CD8-positive, alpha-beta memory T cell (primary cell): ENCODE measurements at places on chromosomes 16 and 17.

- DNase-seq: no peak
Observed at GRCh38 chr17:13462146-13462545, 139.6 kb downstream of the HS3ST3A1 start.

- no peak for DNase-seq
Observed at GRCh38 chr17:72903522-72903921, 189.0 kb downstream of the SLC39A11 start.

DNA sequence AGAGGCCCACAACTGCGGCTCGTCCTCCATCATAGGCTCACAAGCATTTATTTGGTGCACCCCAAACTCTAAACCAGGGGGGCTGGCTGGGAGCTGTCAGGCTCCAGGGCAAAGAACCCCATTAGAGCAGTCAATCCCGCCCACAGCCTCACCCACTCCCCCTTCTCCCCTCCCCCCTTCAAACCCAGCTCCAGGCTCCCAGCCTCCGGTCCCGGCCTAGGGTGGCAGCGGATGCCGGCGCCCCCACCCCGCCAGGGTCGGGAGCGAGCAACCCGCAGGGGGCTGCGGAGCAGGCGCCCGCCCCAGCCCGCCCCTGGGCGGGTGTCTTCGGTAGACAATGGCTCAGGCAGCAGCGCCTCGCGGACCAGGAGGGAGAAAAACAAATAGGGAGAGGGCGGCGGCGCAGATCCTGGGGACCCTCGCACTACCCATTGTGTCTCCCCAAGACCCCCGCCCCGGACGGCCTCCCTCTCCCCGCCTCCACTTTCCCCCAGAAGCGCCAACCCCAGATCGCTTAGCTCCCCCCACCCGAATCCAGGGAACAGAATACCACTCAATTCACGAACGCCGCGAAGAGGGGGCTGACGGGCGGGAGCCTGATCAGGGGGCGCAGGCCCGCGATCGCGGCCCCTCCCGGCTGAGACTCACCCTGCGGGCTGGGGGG is 572 bp downstream of the FAM171A2 start:
- no peak for DNase-seq

DNA sequence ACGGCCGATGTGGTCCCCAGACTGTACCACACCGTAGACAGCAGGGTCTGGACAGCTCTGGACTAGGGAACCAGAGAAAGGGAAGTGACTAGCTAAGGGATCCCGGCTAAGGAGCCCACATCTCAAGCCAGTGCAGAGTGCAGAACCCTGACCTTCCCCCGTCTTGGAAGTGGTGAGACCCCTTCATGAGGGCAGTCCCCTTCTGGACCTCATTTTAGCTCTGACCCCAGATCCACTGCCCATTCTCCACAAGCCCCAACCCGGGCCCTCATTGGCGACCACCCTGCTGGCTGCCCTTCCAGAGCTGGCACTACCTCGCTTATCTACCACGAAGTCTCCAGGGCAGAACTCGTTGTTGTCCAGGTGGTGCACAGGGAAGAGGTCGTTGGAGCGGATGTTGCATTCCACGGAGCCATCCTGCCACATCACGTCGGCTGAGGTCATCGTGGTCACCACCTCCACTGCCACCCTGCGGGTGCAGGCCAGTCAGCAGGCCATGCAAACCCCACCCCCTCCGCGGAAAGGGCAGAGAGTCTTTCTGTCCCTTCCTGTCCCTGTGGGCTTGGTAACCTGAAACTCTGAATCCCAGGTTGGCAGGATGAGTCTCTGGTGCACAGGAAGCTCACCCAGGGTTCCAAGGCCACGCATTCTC is 14.2 kb downstream of the SPHK1 start:
- DNase-seq: no peak

DNA sequence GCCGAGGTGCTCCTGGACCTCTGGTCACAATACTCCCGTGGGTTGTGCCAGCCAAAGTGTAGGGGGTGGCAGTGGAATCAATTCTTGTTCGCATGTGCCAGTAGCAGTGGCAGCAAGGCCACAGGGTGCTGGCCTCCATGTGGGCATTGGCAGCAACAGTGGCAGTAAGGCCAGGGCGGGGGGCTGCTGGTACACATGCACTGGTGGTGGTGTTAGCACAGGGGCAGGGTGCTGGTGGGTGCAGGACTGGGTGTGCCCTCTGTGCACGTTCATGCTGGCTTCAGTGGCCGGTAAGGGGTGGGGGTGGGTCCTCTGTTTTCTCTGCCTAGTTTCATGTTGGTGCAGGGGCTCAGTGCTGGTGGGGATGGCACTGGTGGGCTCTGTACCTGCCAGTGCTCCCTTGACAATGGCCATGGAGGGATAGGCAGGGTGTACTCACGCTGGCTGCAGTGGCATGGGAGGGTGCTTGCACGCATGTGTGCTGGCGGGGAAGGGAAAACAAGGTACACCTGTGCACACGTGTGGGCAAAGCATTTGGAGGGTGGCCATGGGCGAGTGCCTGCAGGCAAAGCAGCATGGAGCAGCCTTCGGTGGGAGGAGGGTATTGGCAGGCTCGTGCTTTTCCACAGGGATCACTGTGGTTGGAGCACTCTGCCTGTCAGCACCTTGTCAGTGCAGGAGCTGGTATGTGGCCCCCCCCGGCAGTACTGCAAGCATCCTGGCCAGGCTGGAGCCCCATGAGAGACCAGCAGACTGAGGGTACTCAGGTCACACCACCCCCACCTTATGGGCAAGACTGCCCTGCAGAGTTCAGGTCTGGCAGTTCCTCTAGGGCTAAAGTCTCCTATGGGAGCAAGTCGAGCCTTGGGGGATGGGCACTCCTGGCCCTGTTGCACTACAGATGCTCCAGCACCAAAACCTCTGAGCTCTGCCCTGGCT is 35.8 kb downstream of the NF1 start:
- no peak for DNase-seq

DNA sequence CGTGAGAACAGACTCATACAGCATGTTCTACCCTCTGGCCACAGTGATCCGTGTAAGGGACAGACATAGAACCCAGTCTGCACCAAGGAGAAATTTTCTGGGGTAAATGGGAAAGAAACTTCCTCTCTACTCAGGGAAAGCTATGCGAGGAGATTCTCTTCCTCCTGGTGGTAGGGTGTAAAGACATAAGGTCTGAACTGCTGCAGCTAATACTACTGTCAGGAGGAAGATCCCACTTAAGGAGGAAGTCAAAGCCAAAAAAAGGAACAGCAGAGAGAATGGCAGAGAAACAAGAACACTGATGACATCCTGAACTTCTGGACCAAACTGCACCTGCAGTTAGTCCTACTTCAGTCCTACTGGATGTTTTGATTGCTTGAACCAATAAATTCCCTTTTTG is 7.1 kb upstream of the TM4SF5 start:
- no peak for DNase-seq

GRCh38 chr16:17467923-17468540 is 2.7 kb downstream of the XYLT1 start:
- DNase-seq: peak; percentile 62

DNA sequence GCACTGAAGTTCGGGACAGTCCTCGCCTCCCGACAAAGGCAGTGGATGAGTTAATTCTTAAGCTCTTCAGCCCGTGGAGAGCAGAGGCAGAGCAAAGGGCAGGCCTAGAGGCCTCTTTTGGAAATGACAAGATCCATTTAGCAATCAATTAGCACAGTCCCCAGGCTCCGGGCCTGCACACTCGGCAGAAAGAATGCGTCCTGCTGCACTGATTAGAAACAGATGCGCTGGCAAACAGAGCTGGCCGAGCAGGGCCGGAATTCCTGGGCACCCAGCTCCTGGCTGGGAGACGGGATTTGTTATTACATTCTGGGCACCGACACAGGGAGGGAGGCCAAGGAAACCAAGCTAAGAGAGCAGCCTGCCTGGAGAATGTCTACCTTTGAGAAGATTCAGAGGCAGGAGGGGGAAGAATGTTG is 162.9 kb downstream of the COPRS start:
- DNase-seq: no peak

GRCh38 chr16:80123189-80123588 is 417.6 kb upstream of the DYNLRB2 start:
- no peak for DNase-seq

- DNase-seq: peak; percentile 52
Observed at GRCh38 chr17:72560303-72561247, 439.8 kb downstream of the SOX9 start.

- DNase-seq: no peak
Observed at GRCh38 chr16:87700406-87701077, 65.2 kb downstream of the KLHDC4 start.

GRCh38 chr17:68456339-68457167 is 743 bp downstream of the WIPI1 start:
- peak; percentile 49 for DNase-seq

GRCh38 chr16:8391257-8391656 is 199.1 kb downstream of the TMEM114 start:
- DNase-seq: no peak

- DNase-seq: no peak
Observed at GRCh38 chr17:76640550-76641380, 2.8 kb downstream of the ST6GALNAC1 start.

DNA sequence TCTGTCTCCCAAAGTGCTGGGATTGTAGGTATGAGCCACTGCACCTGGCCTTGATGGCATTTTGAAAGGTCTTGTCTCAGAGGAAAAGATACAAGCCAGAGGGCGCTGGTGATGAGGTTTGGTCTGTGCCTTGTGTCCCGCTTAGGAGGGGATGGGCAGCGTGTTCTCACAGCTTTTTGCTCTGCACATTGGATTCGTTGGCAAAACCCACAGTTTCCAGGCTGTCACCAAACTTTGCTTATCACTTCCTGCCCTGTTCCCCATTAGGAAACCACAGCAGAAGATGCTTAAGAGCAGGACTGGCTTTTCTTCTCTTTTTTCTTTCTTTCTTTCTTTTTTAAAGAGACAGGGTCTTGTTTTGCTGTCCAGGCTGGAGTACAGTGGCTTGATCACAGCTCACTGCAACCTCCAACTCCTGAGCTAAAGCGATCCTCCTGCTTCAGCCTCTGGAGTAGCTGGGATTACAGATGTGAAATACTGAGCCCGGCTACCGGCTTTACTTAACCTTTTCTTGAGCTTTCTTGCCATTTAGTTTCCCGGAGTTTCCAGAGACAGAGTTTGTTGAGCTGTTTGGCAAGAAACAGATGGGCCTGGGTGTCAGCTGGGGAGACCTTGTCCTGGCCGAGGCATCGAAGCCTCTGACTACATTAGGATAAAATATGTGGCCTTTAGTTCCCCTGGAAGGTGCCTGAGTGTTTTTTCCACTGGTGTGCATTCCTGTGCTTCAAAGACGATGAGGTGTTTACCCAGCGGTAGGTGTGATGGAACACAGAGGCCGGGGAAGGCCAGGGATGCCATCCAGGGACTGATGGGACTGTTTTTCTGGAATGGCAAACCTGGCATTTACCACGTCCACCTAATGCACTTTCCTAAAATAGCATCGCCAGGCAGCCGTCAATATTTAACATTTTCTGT is 112.9 kb downstream of the ABCC1 start:
- peak; percentile 8 for DNase-seq

- DNase-seq: no peak
Observed at GRCh38 chr17:51601622-51602261, 341.4 kb downstream of the UTP18 start.

DNA sequence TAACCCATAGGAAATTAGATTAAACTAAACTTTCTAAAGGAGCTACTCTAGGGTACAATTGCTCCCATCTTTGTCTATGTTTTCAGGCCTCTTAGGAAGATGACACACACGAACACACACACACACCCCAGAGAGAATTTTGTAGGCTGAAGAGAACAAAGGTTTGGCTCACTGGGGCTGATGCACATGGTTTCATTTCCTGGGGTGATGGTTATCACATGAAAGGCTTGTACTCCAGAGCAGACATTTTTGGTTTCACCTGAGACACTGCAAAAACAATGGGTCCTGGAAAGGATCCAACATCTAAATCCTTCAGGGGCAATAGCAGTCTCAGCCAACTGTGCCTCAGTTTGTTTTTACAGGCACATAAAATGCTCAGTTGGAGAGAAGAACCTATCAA is 62.8 kb downstream of the GRB7 start:
- DNase-seq: peak; percentile 69

DNA sequence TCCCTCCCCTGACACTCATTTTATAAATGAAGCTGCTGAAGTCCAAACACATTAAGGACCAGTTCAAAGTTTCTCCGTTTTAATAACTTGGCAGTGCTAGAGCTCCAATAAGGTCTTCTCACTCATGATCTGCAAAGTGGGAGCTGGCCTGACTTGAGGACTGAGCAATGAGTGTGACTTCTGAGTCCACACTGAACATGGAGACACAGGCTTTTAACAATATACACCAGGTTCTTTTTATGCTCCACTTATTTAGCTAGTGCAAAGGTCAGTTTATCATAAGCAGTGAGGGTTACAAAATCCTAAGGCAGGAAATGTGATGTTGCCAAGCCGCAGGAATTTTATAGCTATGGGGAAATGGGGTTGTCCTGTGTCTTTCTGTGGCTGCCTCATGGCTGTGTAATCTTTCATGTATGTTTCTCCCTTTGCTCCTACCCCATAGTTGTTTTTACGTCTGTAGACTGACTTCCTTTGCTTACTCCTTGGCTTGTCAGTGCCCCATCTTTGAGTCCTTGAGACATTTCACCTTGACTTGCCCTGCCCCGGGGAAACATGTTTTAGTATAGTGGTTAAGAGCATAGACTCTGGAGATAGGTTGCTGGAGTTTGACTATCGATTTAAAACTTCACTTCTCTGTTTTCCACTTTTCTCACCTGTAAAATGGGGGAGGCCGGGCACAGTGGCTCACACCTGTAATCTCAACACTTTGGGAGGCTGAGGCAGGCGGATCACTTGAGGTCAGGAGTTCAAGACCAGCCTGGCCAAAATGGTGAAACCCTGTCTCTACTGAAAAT is 12.2 kb upstream of the MMD start:
- no peak for DNase-seq

DNA sequence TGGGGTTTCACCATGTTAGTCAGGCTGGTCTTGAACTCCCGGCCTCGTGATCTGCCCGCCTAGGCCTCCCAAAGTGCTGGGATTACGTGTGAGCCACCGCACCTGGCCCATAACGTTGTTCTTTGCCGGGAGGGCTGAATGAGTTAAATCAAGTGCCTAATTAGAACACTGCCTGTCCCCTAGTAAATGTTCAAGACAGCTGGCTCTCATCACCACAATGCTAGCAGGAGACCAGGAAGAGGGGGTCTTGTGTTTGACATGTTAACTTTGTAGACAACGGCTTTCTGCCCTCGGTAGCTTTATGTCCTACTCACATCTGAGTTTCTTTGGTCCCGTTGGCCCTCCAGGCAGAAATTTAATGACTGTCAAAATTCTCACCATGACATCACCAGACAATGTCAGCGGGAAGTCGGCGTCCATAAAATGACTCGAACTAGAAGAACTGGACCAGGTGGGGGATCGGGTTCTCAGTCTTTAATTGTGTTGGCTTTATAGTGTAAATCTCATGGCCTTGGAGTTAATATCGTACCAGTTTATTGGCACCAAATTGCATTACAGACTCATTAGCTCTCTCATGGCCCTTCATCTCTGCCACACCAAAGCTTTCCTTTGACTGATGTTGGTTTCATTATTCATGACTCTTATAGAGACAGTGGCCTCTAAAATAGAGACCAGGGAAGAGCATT is 11.4 kb upstream of the ITPRIPL2 start:
- DNase-seq: no peak

DNA sequence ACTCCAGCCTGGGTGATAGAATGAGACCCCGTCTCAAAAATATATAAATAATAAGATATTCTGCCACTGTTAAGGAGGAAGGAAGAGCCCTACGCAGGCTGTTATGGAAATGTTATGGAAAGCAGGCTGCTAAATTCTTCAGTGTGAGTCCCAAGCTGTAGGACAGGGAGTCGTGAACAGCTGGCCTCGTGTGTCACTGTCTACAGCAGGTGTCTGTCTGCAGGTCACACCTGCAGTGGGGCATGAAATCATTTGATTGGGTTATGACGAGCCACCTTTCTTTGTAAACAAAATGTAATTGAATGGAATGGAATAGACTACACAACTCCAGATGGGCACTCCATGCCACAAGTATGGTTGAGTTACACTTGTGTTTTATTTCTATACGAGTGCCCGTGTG is 15.6 kb upstream of the LITAF start:
- no peak for DNase-seq
